Small intestine (tissue), 16 donors: ENCODE measurements at places on chromosomes 2 and 18. TPM values are rescaled to one million over a fixed set of nuclear protein-coding genes. Genes with fewer than 3 reads are reported as not detected.

SCTR gene
- 43.5 TPM for polyA plus RNA-seq

OR6B2 gene
- polyA plus RNA-seq: not detected

RAPGEF4 gene
- polyA plus RNA-seq: 7.2 TPM

SCYGR4 gene
- polyA plus RNA-seq: not detected

SCLY gene
- polyA plus RNA-seq: 23.9 TPM

ARHGAP25 gene
- polyA plus RNA-seq: 3.6 TPM

SIGLEC15 gene
- polyA plus RNA-seq: 8.6 TPM

PSMA8 gene
- polyA plus RNA-seq: 0.15 TPM

- no peaks in the 10 kb centered on the region for H3K4me1 ChIP-seq
- DNase-seq: no peak
- no peak overlapping the region for H3K4me3 ChIP-seq
- no peaks in the 10 kb centered on the region for H3K27me3 ChIP-seq
- H3K36me3 ChIP-seq: no peaks in the 10 kb centered on the region
- no peak overlapping the region for H3K27ac ChIP-seq
These were observed 225.1 kb downstream of the SH3RF3 start for GRCh38 chr2:109353806-109354745.

DNA sequence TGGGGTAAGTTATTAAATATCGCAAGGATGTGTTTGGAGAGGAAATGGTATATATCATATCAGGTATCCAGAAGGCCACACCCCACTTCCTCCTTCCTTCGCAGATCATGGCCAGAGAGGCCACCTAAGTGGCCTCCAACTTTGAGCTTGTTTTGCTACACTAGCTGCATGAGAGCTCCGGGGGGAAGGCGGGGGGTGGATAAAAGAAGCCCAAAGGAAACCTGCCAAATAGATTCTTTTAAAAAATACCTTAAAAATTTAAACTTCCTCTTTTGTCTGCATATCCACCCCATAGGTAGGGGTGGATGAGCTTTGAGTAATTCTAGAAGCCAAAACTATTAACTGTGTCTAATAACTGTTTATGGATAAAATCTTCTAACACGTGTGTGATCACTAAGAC lies 5.7 kb upstream of the TTR start:
- no peaks in the 10 kb centered on the region for H3K4me1 ChIP-seq
- peak overlapping the region; percentile 44 for H3K27ac ChIP-seq
- H3K36me3 ChIP-seq: no peaks in the 10 kb centered on the region
- no peaks in the 10 kb centered on the region for H3K27me3 ChIP-seq
- no peak for DNase-seq

- H3K27me3 ChIP-seq: peaks cover 52% of the 10 kb centered on the region
- DNase-seq: peak; percentile 22
- H3K4me3 ChIP-seq: no peak overlapping the region
- no peaks in the 10 kb centered on the region for H3K36me3 ChIP-seq
- H3K4me1 ChIP-seq: peaks cover 10% of the 10 kb centered on the region
- no peak overlapping the region for H3K27ac ChIP-seq
These were observed 2.6 kb downstream of the ADCYAP1 start for GRCh38 chr18:907115-907884.

- no peaks in the 10 kb centered on the region for H3K4me1 ChIP-seq
- DNase-seq: no peak
- H3K27me3 ChIP-seq: no peaks in the 10 kb centered on the region
- H3K27ac ChIP-seq: no peak overlapping the region
- H3K36me3 ChIP-seq: no peaks in the 10 kb centered on the region
These were observed 256.7 kb upstream of the SETBP1 start for GRCh38 chr18:44423814-44424644.

DNA sequence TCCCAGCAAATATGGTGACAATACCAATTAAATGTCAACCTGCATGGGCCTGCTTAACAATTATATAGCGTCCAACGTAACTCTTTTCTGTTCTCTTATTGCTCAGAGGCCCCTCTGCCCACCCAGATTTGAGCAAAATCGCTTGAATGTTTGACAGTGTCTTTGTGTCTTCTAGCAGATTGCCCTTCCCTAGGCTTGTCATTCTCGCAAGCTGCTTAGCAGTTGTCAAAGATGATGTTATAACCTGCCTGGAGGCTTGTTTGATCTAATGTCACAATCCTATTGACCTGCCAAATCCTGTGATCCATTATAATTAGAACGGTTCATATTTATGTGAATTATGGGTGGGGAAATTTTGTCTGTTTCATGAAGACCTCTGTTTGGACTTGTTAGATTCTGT lies 108.8 kb downstream of the FARSB start:
- no peak for DNase-seq
- no peaks in the 10 kb centered on the region for H3K36me3 ChIP-seq
- peaks cover 3% of the 10 kb centered on the region for H3K4me1 ChIP-seq

DNA sequence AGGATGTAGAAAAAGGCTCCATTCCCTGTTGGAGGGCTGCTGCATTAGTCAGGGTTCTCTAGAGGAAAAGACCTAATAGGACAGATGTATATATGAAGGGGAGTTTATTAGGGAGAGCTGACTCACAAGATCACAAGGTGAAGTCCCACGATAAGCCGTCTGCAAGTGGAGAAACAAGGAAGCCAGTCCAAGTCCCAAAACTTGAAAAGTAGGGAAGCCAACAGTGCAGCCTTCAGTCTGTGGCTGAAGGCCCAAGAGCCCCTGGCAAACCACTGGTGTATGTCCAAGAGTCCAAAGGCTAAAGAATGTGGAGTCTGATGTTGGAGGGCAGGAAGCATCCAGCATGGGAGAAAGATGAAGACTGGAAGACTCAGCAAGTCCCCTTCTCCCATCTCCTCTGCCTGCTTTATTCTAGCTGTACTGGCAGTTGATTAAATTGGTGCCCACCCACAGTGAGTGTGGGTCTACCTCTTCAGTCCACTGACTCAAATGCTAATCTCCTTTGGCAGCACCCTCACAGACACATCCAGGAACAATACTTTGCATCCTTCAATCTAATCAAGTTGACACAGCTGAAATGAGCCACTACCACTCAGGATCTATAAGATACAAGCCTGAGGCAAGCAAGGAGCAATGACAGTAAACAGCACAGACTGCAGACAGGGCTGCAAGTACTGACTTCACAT lies 30.0 kb upstream of the ATG16L1 start:
- no peaks in the 10 kb centered on the region for H3K27me3 ChIP-seq
- no peak overlapping the region for H3K4me3 ChIP-seq
- H3K36me3 ChIP-seq: no peaks in the 10 kb centered on the region
- no peak overlapping the region for H3K27ac ChIP-seq
- DNase-seq: no peak

- no peaks in the 10 kb centered on the region for H3K27me3 ChIP-seq
- no peak overlapping the region for H3K27ac ChIP-seq
- no peaks in the 10 kb centered on the region for H3K36me3 ChIP-seq
- no peak overlapping the region for H3K4me3 ChIP-seq
- peaks cover 34% of the 10 kb centered on the region for H3K4me1 ChIP-seq
These were observed 565.4 kb downstream of the TNS1 start for GRCh38 chr2:217437290-217437870.

DNA sequence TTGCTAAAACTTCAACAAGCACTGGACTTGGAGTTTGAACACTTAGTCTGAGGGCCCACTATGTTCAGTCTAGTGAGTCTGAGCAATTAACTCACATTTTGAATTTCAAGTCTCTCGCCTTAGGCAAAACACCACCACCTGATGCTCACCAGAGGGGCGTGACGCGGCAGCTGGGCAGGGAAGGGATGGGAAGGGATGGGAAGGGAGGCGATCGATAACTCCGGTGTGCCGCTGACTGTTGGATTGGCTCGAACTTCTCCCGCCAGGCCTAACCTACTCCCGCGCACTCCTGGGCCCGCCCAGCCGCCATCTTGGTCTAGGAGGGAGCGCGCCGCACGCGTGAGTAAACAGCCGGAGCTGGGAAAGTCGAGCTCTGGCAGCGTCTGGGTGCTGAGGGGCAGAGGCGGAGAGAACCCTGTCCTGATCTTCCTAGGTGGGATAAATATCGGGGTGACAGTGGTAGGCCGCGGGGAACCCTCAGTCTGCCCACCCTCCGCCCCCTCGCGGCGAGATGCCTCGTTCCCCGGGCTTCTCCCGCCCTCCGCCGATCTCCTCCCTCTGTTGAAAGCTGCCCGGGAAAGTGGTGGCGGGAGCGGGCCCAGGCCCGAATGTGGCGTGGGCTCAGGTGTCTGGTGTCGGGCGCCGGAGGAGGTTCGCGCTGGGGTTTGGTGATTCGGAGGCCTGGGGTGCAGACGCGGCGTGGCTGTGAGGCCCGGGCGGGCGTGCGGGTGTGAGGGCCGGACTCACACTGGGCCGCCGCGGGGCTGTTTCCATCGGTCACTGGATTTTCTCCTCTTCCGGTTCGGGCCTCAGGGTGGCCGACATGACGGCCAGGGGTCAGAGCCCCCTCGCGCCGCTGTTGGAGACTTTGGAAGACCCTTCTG lies at the start of gene RIF1:
TSS of gene RIF1 (plus strand) at position 302 of the 884 bp plus-strand sequence. CDS start at position 824, 522 bp downstream.
- peak within 1 kb of the TSS; percentile 96 for H3K27ac ChIP-seq
- DNase-seq: peak; percentile 94
- no peaks in the 10 kb centered on the region for H3K27me3 ChIP-seq

GRCh38 chr18:31840499-31840898 lies 79.8 kb upstream of the SLC25A52 start:
- H3K27ac ChIP-seq: no peak overlapping the region
- no peak overlapping the region for H3K4me3 ChIP-seq
- H3K27me3 ChIP-seq: no peaks in the 10 kb centered on the region
- peaks cover 10% of the 10 kb centered on the region for H3K36me3 ChIP-seq

GRCh38 chr2:118982039-118982438 lies 40.0 kb downstream of the MARCO start:
- H3K36me3 ChIP-seq: no peaks in the 10 kb centered on the region
- no peaks in the 10 kb centered on the region for H3K4me1 ChIP-seq
- H3K4me3 ChIP-seq: no peak overlapping the region
- DNase-seq: no peak

GRCh38 chr2:16525265-16525887 lies 140.3 kb downstream of the CYRIA start:
- no peak for DNase-seq
- no peaks in the 10 kb centered on the region for H3K27me3 ChIP-seq
- H3K36me3 ChIP-seq: no peaks in the 10 kb centered on the region

GRCh38 chr2:18860179-18860578 lies 270.8 kb upstream of the NT5C1B start:
- no peak overlapping the region for H3K27ac ChIP-seq
- DNase-seq: no peak
- H3K36me3 ChIP-seq: no peaks in the 10 kb centered on the region
- H3K4me1 ChIP-seq: no peaks in the 10 kb centered on the region
- H3K4me3 ChIP-seq: no peak overlapping the region

- no peak overlapping the region for H3K27ac ChIP-seq
- no peaks in the 10 kb centered on the region for H3K4me1 ChIP-seq
- no peak for DNase-seq
These were observed 27.3 kb downstream of the GPC1 start for GRCh38 chr2:240462707-240463273.

DNA sequence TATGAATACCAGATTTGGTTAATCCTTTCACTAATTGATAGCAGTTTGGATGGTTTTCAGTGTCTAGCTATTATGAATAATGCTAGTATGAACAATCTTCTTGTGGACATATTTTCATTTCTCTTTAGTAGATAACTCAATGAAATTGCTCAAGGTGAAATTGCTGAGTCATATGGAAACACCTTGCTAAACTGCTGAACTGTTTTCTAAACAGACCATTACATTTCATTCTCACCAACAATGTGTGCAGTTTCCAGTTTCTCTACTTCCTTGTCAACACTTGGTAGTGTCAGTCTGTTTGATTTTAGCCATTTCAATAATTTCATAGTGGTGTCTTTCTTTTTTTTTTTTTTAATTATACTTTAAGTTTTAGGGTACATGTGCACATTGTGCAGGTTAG lies 250.0 kb downstream of the HRH4 start:
- H3K4me1 ChIP-seq: no peaks in the 10 kb centered on the region
- no peaks in the 10 kb centered on the region for H3K27me3 ChIP-seq
- H3K36me3 ChIP-seq: no peaks in the 10 kb centered on the region
- no peak for DNase-seq
- H3K4me3 ChIP-seq: no peak overlapping the region

GRCh38 chr2:30758191-30758651 lies 49.0 kb downstream of the CAPN13 start:
- H3K36me3 ChIP-seq: no peaks in the 10 kb centered on the region
- no peaks in the 10 kb centered on the region for H3K4me1 ChIP-seq
- H3K27ac ChIP-seq: no peak overlapping the region
- H3K4me3 ChIP-seq: no peak overlapping the region

DNA sequence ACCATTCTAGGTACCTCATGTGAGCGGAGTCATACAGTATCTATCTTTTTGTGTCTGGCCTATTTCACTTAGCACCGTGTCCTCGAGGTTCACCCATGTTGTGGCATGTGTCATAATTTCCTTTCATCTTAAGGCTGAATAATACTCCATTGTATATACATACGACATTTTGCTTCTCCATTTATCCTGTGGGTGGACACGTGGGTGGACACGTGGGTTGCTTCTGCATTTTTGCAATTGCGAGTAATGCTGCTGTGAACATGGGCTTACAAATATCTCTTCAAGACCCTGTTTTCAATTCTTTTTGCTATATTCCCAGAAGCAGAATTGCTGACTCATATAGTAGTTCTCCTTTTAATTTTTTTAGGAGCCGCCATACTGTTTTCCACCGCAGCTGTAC lies 243.6 kb upstream of the EPAS1 start:
- H3K36me3 ChIP-seq: no peaks in the 10 kb centered on the region
- no peak overlapping the region for H3K4me3 ChIP-seq
- no peak overlapping the region for H3K27ac ChIP-seq
- H3K4me1 ChIP-seq: peaks cover 6% of the 10 kb centered on the region

DNA sequence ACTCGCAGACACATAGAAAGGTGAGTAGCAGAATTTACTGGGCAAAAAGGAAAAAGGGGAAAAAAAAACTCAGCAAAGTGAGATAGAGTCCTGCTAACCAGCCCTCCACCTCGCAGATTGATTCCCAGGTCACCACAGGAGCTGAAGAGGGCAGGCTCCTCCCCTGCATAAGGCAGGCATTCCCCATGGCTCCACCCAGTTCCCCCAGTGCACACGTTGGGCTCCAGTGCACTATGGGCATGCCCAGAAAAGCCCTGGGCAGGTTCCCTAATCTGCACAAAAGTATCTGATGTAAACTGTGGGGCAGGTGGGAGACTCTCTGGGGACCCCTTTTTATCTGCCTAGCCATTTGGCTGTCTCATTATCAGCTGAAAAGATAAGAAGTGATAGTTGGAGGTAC lies 461.2 kb upstream of the TMEFF2 start:
- no peaks in the 10 kb centered on the region for H3K4me1 ChIP-seq
- no peak overlapping the region for H3K4me3 ChIP-seq
- H3K27me3 ChIP-seq: no peaks in the 10 kb centered on the region
- no peak for DNase-seq
